Peyer's patch (tissue), 4 donors: ENCODE measurements at places on chromosomes 16 and 17.

GRCh38 chr17:18990331-18990730 is 14.2 kb downstream of the FAM83G start:
- DNase-seq = no peak

DNA sequence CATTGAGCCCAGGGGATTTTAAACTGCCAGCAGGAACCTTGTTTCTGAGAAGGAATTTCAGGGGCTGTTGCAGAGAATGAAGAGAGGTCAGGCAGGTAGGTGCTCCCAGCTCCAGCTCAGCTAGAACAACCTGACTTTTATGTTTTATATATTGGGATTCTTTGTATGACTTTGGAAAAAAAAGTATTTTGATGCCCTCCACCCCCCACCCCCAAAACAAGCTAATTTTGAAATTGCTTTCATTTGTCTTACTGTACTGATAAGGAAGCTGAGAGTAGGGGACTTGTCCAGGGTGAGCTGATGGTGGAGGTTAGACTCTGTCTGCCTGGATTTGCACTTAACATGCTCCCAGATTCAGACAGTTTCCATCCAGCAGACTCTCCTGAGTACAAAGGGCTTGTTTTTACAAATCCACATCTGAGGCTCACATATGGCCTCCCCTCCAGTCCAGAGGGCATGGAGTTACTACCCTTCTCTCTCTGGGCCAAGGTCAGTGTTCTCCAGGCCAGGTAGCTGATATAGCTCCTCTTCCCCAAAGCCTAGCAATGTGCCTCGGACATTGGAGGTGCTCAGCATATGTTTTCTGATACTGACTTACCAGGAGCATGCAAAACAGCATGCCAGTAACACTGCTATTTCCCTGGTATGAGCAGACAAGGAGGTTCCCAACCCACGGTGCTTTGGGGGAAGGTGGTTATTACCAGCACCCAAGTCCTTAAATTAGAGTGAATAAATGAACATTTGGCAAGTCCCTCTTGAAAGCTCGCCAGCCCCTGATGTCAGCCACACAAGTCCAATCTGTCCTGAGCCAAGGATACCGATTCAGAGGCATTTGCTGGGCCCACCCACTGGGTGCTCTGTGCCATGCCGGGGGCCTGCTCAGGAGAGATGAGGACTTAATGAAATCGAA is 11.3 kb downstream of the STX1B start:
- DNase-seq = no peak

GRCh38 chr17:40873255-40873654 is 6.2 kb upstream of the KRT12 start:
- no peak for DNase-seq

GRCh38 chr16:25419681-25420080 is 162.0 kb upstream of the ZKSCAN2 start:
- DNase-seq = no peak

DNA sequence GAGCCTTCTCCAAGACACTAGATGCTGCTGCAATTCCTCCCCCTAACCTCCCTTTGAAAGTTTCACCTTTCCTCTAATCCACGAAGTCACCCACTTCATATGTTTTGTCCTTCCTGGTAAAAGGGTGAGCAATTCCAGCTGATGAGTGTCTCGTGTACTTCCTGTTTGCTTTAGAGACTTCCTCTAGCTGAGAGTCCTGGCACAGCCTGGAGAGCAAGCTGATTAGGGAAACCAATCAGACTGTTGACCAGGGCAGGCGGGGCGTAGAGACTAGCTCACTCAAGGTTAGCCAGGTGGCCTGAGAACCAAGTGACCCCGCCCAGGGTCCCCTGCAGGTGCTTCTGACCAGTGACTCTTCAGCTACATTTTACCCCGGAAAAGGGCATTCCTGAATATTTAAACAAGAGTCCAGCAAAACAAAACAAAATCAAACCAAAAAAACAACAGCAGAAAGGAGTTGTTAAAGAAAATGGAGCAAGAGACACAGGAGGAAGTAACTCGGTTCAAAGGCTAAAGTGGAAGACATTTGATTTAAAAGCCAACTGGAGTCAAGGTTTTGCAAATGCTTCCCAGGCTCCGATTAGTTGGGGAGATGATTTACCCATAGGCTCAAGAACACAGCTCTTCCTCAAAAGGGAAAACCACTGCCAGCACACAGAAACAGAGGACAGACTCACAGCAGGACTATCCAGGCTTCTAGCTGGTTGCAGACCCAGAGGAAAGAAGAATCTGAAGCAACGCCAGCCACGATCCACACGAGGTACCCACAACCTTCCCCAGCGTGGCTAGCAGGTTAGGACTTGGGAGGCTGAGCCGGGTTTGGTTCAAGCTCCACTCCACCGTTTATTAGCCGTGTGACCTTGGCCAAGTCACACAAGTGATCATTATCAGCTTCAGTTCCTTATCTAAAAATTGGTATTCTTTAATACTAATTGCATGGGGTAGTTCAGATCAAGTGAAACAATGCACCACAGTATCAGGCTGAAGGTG is 13.4 kb downstream of the HSPB9 start:
- DNase-seq = peak; percentile 85

DNA sequence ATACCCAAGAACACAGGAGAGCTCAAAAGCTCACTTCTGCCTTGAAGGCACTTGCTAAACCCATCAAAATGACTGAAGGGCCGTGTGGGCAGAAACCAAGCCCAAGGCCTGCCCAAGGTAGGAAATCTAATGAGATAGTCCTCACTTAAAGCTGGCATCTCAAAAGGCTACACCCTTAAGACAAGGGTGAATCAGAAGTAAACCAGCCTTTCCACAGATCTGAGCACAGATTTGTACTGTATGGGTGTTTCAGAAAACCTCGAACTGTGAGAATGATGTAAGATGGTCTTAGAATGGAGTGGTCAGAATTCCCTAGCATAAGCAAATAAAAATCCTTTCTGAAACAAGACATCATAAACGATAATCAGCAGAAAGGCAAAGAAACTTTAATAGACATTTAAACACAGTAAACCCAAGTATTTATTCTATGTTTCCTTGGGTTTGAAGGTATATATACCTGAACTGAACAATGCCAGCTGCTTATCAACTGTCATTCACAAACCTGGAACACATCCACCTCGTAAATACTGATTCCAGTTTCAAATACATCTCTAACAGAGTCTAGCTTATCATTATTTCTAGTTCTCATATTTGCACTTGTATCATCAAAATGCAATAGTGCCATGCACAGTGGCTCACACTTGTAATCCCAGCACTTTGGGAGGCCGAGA is 37.8 kb downstream of the GLG1 start:
- no peak for DNase-seq
